ENCODE measurements at places on chromosomes 13 and 19.

DNA sequence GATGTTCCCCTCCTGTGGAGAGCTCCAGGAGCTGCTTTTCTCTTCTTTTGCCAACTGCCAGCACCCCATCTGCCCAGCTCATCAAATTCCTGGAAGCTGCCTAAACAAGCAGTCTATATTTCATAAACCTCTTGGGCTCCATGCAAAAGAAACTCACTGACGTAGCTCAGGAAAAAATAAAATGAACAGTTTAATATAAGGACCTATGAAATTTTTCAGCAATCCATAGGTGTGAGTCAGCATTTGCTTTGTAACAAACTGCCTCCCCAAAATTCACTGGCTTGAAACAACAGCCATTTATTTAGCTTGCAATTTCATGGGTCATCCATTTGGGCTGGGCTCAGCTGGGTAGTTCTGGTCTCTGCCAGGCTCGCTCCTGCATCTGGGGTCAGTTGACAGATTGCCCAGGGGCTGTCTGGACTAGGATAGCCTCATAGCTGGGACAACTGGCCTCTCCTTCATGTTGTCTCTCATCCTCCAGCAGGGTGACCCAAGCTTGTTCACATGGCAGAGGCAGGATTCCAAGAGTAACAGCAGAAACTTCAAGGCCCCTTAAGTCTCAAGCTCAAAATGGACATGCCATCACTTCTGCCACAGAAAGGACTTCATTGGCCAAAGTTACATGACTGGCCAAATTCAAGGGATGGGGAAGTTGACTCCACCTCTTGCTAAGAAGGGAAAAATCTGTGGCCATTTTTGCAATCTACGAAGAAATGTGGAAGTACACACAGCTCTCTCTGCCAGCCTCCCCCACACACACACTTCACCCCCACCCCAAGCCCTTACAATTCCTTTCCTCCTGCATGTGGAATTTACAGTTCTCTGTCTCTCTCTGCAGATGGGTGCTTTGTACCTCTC lies 7.9 kb upstream of the PVR start:
- no peak for DNase-seq

GRCh38 chr19:13103581-13104359 lies 1.1 kb upstream of the LYL1 start:
- no peak for DNase-seq

DNA sequence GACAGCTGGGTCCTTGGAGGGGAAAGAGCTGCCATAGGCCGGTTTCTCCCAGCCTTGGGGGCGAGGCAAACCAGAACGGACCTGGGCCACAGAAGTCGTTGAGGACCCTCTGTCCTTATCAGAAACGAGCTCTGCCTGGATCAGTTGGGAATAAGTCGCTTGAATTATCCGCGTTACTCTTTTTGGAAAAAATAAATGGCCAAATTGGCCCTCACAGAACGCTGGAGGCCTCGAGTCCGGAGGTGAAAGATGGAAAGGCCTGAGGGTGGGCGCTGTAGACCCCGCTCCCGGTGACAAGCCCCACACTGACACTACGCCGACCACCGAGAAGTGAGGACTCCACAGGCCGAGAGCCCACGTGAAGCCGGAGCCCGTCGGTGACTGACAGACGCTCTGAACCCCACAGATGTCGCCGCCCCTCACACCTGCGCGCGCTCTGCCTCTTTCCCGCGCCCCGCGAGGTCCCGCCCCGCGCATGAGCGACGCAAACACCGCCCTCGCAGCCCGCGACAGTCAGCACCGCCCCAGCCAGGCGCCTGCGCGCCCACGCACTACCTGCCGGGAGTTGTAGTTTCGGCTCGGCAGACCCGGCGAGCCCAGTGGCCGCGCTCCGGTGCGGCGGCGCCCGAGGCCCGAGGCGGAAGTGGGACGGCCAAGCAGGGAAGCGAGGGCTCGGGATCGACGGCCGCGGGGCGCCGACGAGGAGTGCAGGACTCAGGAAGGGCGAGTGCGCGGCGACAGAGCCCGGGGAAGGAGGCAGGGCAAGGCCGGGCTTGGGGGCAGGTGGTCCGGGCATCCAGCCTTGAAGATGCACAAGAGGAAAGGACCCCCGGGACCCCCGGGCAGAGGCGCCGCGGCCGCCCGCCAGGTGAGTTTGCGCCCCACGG lies at the start of the genes BRME1 and CC2D1A:
Gene BRME1 (minus strand): TSS at position 484 of the 887 bp plus-strand sequence. CDS start 1,225 bp downstream, outside the sequence.
Gene CC2D1A (plus strand): TSS at position 568 of the 887 bp plus-strand sequence. CDS start 241 bp downstream, at position 809.
- peak; percentile 92 for DNase-seq

DNA sequence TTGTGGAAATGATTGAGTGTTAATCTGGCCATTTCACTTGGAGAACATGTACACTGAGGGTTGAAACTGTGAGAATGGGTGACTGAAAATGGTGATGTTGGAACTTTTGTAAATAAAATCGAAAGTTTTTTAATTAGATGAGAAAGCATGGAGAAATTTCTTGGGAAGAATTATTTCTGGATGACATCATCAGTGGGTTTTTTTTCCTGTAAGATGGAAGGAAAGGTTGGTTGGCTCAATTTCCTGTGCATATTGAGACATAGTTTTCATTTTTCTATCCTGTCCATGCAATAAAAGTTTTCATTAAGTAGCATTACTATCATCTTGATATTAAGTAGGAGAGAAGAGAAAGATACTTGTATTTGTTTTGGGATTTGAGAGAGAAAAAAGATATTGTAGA lies 120.6 kb upstream of the HTR2A start:
- DNase-seq = no peak

All from stimulated activated effector memory CD8-positive, alpha-beta T cell treated with anti-CD3 and anti-CD28 coated beads, Interleukin-12 subunit alpha, Interleukin-12 subunit beta, amount 100 ng/mL, for 72 hours (primary cell).